ENCODE measurements at places on chromosomes 6 and 20.

GRCh38 chr6:166722785-166723184, 95.7 kb upstream of the RPS6KA2 start:
- DNase-seq, result no peak

GRCh38 chr6:31038559-31038958, 28.3 kb downstream of the MUC22 start:
- no peak for DNase-seq

GRCh38 chr20:38250609-38251008, 9.9 kb downstream of the KIAA1755 start:
- no peak for DNase-seq

DNA sequence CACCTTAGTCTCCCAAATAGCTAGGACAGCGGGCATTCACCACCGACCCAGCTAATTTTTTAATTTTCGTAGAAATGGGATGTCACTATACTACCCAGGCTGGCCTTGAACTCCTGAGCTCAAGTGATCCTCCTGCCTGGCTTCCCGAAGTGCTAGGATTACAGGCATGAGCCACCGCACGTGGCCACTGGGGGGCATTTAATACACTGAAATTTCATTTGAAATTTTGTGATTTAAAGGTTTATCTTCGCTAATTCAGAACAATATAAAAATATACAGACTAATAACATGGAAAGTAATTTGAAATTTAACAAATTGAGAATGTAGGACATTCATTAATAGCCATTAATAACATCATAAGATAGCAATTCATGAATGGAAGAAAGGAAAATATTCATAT, 20.5 kb upstream of the TBC1D32 start:
- DNase-seq, result no peak

DNA sequence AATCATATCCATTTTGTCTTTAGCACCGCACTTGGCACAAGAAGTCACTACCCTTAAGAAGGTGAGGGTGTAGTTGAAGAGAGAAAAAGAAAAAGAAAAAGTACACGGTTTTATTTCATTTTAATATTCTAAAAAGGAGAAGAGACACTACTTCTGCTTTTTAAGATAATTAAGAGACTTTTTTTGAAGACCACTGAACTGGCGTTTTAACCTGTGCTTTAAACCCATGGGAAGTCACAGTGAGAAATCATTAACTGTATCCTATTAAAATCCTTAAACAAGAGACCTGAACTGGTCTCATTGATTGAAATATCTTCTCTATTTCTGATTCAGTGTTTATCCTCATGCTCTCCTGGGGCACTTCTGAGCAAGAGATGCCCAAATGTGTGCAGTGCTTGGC, 243.5 kb downstream of the TMEM242 start:
- no peak for DNase-seq

- no peak for DNase-seq
Measured at GRCh38 chr6:44217332-44218143, 812 bp downstream of the MYMX start.

DNA sequence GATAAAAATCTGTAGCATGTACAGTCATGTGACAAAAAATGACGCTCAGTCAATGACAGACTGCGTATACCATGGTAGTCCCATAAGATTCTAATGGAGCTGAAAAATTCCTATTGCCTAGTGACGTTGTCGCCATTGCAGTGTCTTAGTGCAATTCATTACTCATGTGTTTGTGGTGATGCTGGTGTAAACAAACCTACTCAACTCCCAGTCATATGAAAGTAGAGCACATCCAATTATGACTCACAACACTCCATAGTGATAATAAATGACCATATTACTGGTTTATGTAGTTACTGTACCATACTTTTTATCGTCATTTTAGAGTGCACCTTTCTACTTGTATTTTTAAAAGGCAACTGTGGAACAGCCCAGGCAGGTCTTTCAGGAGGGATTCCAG, 45.0 kb downstream of the TFAP2A start:
- DNase-seq, result no peak

GRCh38 chr6:30483677-30484279, 5.5 kb upstream of the HLA-E start:
- no peak for DNase-seq

DNA sequence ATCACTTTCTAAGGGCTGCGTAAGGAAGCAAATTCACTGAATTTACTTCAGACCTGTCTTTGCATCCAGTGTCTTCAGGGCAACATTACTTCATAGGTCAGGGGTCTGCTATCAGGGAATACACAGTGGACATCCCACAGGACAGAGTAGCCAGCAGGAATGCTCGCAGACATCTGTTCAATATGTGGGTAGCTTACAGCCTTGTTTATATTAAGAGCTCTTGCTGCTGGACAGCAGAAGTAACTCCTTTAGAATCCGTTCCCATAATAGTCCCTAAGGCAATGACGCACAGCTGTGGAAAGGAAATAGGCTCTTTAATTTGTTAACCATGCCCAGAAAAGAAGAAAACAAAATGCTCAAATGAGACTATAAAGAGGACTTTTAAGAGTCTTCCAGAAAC, 198.7 kb downstream of the MOXD1 start:
- no peak for DNase-seq

GRCh38 chr20:23233341-23233740, 117.2 kb upstream of the NXT1 start:
- DNase-seq, result no peak

DNA sequence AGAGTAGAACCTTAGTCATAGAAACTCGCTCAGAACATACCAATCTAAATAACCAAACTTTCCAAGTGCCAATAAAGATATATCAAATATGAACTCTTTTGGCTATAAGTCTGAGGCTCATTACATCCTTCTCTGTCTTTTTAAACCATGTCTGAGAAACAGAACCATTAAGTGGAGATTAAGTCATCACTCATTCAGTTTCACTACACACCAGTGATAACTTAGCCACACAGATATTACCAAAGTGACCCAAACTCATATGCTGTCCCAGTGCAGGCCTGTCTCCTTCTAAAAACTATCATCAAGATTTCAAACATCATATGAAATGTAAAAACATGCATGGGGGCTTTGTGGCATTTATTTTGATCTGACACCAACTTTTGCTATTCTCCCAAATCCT, 12.0 kb downstream of the GCLC start:
- DNase-seq, result no peak

GRCh38 chr6:109318328-109318876, 63.9 kb downstream of the CD164 start:
- no peak for DNase-seq

DNA sequence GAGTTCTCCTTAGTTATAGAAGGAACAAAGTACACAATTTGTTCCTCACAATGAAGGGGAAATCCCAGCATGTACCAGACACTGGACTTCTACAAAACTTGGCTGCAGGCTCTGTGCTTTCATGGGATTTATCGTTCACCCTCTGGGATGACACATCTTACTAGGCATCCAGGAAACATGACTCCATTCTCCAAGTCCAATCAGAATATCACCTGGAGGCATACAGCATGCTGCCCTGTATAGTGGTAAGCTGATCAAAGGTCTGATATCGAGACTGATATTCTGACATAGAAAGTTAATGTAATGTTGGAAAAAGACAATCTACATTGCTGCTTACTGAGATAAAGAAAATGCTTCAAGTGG, 6.7 kb downstream of the RWDD2A start:
- no peak for DNase-seq

DNA sequence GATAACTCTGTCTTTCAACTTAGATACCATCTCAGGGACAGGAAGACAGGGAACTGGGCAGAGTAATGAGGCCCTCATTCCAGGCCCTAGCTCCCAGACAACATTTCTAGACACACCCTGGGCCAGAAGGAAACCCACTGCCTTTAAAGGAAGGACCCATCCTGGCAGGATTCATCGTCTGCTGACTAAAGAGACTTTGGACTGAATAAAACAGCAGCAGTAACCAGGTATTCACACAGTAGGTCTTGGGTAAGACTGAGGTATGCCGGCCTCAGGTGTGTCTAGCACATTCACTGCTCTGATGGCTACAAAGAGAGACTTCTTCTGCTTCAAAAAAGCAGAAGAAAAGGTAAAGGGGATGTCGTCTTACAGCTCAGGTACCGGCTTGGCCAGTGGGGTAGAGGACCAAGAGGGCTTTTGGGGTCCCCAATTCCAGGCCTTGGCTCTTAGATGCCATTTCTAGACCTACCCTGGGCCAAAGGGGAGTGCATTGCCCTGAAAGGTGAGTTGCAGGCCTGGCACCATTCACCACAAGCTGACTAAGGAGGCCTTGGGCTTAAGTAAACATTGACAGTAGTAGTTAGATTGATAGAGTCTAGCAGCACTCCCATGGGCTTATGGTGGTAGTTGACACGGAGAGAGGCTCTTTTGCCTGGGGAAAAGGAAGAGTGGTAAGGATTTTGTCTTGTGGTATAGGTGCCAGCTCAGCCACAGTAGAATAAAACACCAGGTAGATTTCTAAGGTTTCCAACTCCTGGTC, 13.4 kb downstream of the SNX14 start:
- no peak for DNase-seq

DNA sequence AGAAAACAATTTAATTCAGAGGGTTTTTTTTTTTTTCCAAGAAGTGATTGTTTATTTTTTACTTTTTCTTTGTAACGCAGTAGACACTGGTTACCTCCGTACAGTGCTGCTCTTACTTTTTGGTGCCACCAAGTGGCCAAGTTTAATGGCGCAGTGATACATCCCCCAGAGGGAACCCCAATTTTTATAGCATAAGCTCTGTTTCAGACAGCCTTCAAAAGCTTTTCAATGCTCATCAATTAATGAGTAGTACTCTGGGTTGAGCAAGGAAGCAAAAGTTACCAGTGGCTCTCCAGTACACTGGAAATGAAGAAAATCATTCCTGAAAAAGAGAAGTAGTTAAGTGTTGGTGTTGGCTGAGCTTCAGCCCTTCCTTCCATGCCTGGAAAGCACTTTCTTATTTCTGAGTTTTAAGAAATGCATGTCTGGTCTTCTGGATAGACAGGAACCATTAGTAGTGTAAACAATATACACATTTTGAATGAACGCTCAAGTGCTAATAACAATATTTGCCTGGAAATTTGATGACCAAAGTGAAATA, 129.1 kb upstream of the SMLR1 start:
- DNase-seq, result peak; percentile 9

All from stimulated activated CD8-positive, alpha-beta memory T cell treated with anti-CD3 and anti-CD28 coated beads, Interleukin-15, amount 100 ng/mL, for 24 hours (primary cell).